ENCODE measurements at places on chromosomes 5 and 9.

DNA sequence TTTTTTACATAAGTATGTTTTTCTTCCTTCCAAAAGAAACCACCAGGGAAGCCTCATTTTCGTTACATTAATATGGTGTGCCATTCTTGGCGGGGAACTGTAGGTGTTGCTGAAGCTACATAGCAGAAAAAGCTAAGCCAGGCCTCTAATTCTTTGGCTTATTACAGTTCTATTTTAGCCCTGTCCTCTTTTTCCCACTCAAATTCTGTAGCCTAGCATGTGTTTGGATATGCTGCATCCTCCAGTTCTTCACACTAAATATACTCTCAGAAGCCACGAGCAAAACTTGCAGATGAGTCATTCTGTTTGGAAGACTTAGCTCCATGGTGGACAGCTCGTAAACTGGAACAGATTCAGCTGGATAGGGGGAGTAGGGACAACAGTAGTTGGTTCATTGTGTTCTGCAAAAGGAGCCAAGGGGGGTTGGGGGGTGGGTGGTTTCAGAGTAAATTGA, 369.4 kb downstream of the TMEM161B start:
- no peak for DNase-seq

DNA sequence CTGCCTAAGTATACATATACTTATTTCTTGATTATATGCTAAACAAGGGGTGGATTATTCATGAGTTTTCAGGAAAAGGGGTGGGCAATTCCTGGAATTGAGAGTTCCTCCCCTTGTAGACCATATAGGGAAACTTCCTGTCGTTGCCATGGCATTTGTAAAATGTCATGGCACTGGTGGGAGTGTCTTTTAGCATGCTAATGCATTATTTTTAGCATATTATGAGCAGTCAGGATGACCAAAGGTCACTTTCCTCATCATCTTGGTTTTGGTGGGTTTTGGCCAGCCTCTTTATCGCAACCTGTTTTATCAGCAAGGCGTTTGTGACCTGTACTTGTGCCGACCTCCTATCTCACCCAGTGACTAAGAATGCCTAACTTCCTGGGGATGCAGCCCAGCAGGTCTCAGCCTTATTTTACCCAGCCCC, 80.9 kb downstream of the ALDH7A1 start:
- DNase-seq, result no peak

- DNase-seq, result no peak
Observed at GRCh38 chr9:133615606-133616188, 6.5 kb upstream of the FAM163B start.

- no peak for DNase-seq
Observed at GRCh38 chr5:61084658-61085057, 77.6 kb downstream of the SMIM15 start.

DNA sequence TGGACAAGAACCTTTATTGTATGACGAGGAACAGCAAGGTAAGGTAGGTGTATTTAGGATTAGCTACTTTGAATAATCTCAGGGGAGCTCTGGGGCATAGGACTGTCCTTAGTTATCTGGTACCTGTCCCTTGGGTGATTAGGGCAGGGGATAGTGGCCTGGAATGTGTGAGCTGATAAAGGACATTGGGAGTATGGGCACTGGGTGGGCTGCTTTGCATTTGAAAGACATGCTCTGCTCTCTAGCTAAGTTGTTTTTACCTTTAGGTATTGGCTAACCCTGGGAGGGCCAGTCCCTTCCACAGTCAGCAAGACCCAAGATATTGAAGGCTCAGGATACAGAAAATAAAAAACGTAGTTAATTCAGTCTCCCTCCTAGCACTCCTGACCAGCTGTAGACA, 282.8 kb upstream of the C9orf72 start:
- no peak for DNase-seq

DNA sequence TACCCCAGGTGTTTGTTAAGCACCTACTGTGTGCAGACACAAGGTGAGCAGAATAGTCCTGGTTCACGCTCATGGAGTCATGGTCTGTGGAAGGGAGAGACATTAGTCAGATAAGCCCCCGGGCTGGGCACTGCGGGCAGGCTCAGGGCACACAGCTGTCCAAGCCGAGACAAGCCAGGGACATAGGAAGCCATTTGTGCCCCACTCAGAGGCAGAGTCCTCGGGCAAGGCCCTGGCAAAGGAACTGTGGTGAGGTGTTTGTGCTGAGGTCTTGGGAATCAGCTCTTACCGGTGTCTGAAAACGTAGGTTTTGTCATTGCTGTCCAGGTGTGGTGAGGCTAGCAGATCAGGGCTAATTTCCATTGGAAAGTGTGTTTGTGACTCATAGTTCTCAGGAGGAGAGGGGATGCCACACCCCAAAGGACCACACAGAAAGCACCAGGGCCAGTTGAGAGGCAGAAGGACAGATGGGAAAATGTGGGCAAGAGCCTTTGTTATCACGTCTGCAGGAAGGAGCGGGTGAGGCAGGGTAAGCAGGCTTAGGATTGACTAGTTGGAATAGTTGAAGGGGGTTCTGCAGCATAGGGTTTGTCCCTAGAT, 46.1 kb upstream of the NEURL1B start:
- no peak for DNase-seq

- DNase-seq, result no peak
Observed at GRCh38 chr5:79829260-79829659, 139.6 kb downstream of the CMYA5 start.

GRCh38 chr5:168831383-168831782, 252.2 kb upstream of the PANK3 start:
- no peak for DNase-seq

DNA sequence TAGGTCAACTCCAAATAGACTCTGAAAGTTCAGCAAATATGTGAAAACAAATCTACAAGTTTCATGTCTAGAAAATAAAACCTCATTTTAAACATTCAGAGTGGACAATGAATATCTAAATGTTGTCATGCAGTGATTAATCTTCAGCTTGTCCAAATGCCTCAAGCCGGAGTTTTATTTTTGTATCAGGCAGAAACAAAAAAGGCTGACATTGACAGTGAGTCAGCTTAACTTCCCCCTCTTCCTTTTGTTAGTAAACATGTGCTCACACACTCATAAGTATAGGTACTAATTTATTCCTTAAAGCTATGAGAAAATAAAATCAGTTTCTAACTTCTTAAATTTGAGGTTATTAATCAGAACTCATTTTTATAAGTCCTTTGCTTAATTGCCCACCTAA, 467.9 kb upstream of the DAB2 start:
- no peak for DNase-seq

DNA sequence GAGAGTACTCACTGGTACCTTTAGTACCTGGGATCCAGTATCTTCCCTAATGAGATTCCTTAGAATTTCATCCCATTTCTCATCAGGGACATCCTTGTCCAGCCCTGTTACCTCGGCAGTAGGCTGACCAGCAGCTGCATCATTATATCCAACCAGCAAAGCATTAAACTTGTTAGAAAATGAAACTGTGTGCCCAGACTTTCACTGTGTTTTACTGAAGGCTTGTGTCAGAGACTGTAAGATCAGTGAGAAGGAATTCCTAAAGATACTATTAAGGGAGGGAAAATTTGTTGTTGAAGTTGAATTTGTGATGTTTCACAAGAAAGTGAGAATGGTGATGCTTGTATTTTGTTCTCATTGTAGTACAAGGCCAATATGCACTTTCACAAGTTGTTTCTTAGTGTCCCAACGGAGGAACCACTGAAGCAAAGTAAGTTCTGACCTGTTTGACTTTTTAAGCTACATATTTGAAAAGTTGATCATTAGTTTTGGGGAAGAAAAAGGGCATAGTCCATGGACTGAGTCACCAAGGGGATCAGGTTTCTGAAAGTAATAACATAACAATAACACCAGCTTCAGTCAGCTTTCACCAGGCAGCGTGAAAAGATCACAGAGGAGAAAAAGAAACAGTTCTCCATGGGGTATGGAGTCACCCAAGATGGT, 48.8 kb downstream of the GRAMD2B start:
- no peak for DNase-seq

- DNase-seq, result no peak
Observed at GRCh38 chr5:145787507-145787906, 47.6 kb downstream of the PRELID2 start.

GRCh38 chr9:92176068-92176799, 61.0 kb upstream of the SPTLC1 start:
- DNase-seq, result no peak

DNA sequence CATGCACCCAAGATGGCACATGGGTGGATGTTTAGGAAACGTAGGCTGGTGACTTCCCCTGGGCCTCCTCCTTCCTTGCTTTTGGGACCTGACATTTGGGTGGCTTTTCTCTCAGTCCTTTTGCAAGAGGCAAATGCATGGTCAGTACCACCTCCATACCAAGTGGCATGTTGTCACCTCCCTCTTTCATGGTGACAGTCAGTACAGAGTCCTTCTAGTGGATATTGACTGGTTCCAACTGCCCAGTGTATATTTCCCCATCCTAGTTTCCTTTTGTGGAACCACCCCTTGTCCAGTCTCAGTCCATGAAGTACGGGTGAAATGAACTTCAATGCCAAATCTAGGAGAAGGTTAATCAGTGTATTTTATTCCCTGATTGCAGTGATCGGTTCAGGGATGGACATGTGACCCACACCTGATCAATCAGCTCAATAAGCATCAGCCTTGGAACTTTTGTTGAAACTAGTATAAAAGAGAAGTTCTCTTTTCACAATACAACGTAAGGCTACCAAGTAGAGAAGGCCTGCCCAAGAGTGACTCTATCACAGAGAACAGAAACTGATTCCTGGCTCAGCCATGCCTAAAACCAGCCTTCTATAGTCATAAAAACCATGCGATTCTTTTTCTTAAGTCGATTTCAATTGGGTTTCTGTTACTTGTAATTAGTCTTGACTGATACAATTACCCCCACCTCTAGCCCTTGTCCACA, 143.4 kb upstream of the KLF9 start:
- no peak for DNase-seq

DNA sequence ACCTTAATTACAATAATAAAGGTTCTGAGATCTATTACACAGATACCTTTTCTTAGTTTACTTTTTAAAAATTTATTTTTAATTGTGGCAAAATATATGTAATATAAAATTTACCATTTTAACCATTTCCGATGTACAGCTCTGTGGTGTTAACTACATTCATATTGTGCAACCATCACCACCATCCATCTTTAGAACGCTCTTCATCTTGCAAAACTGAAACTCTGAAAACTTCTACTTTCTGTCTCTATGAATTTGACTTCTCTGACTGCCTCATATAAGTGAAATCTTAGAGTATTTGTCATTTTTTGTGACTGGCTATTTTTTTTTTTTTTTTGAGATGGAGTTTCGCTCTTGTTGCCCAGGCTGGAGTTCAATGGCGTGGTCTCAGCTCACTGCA, 26.8 kb downstream of the WWC1 start:
- no peak for DNase-seq

DNA sequence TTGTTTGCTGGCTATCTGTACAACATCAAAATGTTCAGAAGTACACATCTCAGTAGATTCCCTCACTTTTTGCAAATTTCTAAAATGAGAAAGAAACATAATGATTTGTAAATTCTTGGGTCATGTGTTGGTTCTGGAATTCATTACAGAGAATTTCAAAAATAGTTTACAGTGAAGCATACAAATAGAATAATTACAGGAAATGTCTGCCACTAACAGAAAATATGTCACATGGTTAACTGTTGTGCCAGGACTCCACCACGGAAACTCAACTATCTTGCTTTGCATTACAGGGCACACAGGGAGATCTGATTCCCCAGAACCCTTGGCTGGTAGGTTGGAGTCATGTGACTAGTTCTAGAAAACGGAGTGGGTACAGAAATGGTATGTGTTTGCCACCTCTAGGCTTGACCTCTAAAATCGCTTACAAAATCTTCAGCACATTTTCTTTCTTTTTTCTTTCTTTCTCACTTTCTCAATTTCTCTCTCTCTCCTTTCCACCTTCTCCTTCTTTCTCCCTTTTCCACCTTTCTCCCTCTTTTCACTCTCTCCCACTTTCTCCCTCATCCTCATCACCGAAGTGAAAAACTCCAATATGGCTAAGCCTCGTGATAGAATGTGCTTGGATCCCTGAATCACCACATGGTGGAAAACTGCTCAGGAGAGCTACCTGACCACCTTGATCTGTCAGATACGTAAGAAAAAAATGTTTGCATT, 32.4 kb downstream of the RASEF start:
- DNase-seq, result no peak

DNA sequence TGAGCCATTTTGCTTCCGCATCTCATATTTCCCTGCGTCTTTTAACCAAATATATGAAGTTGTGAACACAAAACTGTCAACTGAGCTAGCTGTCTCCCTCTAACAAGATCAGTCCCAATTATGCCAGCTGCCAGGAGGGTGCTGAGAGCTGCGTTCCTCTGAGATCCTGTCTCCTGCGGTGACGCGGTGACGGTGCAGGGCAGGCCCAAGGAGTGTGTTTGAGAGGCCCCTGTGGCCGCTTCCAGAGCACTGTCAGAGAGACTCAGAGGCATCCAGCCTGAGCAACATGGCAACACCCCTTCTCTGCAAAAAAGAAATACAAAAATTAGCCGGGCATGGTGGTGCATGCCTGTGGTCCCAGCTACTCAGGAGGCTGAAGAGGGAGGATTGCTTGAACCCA, 126.3 kb upstream of the FOXD4L5 start:
- no peak for DNase-seq

DNA sequence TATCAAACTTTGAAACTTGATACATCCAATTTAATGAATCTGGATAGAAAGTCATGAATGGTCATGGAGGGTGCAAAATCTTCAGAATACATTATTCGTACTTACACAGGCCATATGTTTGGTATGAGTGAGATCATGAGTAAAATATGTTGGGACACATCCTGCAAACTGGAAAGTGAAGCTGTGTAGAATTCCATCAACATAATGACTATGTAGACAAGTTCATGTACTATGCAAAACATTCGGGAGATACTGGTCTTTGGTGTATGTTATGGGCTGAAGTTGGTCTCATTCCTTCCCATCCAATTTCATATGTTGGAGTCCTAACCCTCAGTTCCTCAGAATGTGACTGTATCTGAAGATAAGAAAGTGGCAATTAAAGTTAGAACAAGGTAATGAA, 18.1 kb upstream of the CTNND2 start:
- no peak for DNase-seq

DNA sequence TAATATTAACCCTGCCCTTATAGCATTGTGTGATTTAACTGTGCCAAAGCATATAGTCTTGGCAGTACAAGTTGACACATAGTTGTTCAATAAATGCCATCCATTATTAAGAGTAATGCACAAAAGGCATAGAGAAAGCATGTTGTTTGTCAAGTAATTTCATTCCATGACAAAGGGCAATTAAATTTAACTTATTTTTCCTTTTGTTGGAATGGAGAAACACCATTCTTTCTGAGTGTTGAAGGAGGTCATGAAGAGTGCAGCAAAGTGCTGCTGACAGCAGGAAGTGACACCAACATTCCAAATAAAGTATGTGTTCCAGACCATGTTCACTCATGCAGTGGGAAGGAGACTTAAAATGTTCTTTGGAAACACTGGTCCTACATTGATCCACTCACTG, 29.1 kb downstream of the ANKDD1B start:
- no peak for DNase-seq

GRCh38 chr5:127518319-127518621, 830 bp downstream of the PRRC1 start:
- no peak for DNase-seq

Data from cortex of kidney (tissue), 1 donor.